ENCODE measurements at places on chromosomes 5 and 9.

DNA sequence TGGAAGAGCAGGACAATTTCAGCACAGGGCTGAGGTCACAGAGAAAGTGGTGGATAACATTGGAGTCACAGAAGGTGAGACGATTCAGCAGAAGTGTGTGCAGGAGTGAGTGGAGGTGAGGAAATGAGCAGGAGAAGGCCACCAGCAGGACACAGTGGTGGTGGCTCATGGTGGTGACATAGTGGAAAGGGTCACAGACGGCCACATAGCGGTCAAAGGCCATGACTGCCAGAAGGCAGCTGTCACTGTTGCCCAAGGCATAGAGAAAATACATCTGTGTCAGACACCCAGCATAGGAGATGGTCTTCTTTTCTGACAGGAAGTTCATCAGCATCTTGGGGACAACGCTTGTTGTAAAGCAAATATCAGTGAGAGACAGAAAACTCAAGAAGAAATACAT, 15.0 kb downstream of the OR1N2 start:
- no peak for DNase-seq

- no peak for DNase-seq
Observed at GRCh38 chr9:17488662-17489061, 90.2 kb upstream of the SH3GL2 start.

DNA sequence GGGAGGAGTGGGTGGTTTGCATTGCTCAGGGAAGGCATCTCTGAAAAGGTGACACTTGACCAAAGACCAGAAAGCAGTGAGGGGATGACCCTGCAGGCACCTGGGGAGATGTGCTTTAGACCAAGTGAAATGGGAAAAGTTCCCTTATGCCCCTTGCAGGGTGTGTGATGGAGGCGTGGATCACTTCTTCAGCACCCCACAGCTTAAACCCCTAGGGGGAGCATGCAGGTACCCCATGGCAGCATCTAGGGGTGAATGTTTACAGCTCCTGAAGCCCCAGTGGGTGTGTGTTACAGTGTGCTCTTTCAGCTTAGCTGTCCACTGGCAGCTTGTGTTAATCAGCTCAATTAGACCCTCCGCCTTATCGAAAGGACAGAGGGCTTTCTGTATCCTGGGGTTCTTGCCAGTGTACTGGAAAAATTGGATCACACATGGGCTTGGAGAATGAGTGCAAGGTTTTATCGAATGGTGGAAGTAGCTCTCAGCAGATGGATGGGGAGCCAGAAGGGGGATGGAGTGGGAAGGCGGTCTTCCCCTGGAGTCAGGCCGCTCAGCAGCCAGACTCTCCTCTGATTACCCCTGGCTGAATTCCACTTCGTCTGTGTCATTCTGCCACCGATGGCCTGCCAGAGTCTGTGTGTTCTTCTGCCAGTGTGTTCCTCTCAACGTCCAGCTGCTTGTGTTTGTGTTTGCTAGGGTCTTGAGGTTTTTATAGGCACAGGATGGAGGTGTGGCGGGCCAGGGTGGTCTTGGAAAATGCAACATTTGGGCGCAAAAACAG, 6.3 kb downstream of the BHMT2 start:
- no peak for DNase-seq

- DNase-seq = no peak
Observed at GRCh38 chr5:160899735-160900134, 47.7 kb upstream of the ATP10B start.

- DNase-seq = no peak
Observed at GRCh38 chr9:106502930-106503329, 360.0 kb upstream of the ZNF462 start.

- no peak for DNase-seq
Observed at GRCh38 chr5:14071433-14071832, 71.7 kb upstream of the TRIO start.

GRCh38 chr5:92775711-92776615, 805.1 kb downstream of the NR2F1-AS1 start:
- DNase-seq = no peak

Data from COLO829 (cell line).